ENCODE measurements at places on chromosomes 6 and 20.

GRCh38 chr20:23121751-23122320 is 35.7 kb upstream of the CD93 start:
- DNase-seq, result no peak

DNA sequence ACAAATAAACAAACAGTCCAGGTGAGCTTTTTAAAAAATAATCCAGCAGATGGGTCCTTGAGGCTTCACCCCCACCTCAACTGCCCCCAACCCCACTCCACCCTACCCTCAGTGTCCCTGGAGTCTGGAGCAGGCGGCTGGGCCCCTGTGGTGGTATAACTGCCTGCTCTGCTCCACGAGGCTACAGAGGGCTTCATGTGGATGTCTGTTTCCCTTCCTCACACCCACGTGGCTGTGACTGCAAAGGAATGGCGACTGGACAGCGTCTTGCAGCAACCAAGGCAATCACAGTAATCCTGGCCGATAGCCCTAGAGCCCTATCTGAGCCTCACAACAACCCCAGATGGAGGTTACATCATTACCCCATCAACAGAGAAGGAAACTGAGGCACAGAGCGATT is 76.5 kb downstream of the SLC2A10 start:
- DNase-seq, result no peak

DNA sequence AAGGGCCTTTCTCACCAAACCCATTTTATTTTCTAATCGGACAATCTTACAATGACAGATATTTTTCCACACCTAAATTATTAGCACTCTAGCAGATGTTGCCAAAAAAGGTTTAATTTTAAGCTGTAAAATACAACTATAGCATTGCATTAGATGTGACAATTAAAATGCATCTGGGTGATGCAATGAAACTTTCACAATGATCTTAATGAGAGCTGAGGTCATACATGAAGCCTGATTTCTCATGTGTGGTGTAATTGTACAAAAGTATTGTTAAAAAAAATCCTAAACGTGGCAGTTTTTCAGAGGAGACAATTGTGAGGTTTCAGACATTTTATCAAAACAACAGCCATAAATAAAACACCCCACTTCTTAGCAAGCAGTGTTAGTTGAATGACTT is 606.0 kb downstream of the HDGFL1 start:
- DNase-seq, result no peak

- DNase-seq, result no peak
Measured at GRCh38 chr20:63310265-63310991, 17.4 kb downstream of the COL20A1 start.

DNA sequence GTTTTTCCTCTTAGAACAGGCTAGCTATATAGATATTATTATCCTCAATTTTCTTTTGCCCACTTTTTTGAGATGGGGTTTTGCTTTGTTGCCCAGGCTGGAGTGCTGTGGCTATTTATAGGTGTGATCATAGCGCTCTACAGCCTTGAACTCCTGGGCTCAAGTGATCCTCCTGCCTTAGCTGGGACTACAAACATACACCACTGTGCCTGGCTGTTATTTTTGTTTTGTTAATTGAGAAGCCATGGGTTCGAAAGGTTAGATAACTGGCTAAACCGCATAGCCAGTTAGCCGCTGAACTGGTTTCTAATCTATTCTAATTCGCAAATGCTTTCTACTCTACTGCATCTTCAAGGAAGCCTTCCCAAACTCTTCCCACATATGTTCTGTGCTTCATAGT is 425.8 kb downstream of the CDKAL1 start:
- DNase-seq, result no peak

- no peak for DNase-seq
Measured at GRCh38 chr6:3997177-3997770, 81.7 kb downstream of the FAM217A start.

DNA sequence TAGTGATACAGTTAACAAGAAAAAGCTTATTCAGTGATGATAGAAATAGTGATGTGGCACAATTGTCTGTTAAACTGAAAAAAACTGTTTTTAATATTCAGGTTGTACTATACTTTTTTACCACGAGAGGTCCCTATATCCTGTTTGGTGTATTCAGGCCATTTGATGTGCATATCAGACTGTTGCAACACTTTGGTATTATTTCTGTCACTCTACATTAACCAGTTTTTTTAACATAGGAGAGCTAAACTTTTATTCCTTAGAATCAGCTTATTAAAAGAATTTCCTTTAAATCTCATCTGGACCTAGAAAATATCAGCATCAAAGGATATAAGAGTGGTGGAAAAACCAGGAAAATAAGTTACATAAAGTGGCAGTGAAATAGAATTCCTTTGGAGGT is 36.8 kb downstream of the TSPYL4 start:
- DNase-seq, result no peak

- DNase-seq, result no peak
Measured at GRCh38 chr20:7775072-7775471, 165.2 kb downstream of the HAO1 start.

Measured in left forelimb (tissue), 1 donor.